ENCODE measurements at places on chromosomes 12 and 14.

DNA sequence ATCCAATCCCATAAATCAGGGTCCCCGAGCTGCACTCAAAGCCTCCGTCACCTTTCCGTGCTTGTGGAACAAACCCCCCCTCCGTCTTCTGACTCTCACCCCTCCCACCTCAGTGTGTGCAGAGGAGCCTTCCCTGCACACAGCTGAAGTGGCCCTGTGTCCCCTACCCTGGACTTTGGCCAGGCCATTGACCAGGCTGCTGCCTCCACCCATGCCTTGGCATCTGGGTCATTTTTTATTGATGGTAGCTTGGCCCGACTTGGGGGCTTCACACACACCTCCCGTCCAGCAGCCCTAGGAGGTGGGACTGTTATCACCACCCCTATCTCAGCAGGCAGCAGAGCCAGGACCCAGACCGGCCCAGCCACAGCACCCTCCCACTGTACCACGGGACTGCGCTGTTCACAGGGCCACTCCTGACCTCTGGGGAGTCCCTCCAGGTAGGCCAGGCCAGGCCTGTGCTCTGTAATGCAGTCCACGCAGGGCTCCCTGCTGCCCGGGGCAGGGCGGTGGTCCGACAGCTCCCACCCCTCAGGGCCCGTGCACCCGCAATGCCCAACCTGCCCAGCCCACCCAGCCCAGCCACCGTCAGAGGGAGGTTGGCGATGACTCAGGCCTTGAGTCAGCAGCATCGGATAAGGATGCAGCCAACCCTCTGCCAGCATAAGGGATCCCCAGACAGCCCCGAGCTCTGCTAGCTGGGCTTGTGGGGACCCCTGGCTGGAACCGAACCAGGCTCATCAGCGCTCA lies 9.2 kb upstream of the INF2 start:
- no peak for DNase-seq

- DNase-seq: peak; percentile 90
Measured at GRCh38 chr14:49893309-49894213, 679 bp downstream of the ARF6 start.

DNA sequence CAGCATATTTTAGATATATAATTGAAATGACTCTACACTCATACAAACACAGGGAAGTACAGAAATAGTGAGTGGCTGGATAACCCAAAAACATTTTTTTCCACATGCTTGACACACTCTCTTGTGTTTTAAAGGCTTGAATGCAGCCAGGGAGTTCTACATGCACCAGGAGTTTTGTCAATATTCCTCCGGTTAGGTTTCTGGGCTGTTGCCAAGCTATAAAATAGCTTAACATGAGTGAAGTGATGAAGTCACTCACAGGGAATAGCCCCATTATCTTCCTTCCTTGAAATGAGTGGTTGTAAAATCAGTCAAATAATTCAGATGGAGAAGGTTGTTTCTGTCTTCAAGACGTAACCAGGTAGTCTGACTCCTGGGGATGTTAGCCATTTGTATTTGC lies 582.7 kb downstream of the SLC6A15 start:
- no peak for DNase-seq

GRCh38 chr12:93894391-93895088 lies 217.4 kb downstream of the CRADD start:
- no peak for DNase-seq

DNA sequence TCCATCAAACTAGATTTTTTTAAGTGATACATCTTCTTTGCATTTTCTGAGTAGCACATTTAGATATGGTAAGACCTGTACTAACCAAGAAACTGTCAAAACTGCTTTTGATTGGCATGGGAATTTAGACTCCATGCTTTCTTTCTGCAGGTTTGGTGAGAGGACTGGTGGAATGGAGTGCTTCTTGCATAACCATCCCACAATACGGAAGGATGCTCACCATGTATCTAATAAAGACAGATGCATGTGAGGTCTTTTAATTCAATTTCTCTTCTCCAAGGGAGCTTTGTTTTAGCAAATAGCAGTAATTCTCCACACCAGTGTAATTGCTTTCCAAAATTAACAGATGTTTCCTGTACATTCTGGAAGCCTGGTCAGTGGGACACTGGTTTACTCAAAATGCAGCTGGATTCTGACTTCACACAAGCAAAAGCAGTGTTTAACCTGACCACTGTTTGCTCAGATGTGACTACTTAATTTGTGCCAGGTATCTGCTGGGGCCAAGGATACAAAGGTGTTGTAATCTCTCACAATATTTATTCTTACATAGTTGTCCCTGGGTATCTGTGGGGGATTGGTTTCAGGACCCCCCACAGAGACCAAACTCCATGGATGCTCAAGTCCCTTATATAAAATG lies 26.1 kb downstream of the FGD6 start:
- no peak for DNase-seq

DNA sequence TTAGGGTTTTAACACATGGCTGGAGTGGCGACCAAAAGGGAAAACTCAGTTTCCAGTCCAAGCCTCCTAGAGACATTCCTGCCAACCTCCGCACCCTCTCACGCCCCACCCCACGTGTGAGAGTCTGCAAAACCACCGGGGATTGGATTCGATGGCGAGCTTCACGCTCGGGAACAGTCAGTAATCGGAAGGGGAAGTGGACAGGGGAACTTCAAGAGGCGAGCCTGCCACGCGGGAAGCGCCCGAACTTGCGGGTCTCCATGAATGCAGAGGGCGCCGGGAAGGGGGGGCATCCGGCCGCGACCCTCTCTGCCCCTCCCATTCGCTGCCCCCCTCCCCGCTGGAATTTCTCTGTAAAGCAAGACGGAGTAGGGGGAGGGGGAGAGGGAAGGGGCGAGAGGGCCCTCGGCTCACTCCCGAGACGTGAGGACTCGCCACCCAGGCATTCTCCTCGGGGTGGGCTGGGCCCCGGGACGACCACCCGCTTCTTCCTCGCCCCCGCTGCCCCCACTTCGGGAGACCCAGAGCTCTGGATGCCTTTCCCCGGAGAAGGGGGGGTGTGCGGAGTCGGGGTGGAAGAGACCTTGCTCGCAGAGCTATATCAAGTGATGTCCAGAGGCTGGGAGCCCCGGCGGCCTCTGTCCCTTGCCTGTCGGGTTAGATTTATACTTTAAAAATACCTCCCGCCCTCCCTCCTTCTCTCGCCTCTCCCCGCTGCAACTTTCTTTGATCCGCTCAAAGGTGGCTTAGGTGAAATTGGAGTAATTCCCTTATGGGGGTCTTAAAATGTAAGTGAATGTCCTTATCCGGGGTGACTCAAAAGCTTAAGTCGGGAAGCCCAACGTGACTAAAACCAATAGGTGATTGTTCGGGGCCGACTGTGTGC lies 2.5 kb upstream of the CCND2 start:
- peak; percentile 73 for DNase-seq
